ENCODE measurements at places on chromosomes 2 and 18.

- no peak for DNase-seq
These were observed 147.9 kb downstream of the GALNT3 start for GRCh38 chr2:165645930-165646831.

- DNase-seq: no peak
These were observed 38.7 kb downstream of the PKDCC start for GRCh38 chr2:42086500-42086953.

GRCh38 chr2:171365232-171365631 is 68.6 kb downstream of the METTL8 start:
- no peak for DNase-seq

DNA sequence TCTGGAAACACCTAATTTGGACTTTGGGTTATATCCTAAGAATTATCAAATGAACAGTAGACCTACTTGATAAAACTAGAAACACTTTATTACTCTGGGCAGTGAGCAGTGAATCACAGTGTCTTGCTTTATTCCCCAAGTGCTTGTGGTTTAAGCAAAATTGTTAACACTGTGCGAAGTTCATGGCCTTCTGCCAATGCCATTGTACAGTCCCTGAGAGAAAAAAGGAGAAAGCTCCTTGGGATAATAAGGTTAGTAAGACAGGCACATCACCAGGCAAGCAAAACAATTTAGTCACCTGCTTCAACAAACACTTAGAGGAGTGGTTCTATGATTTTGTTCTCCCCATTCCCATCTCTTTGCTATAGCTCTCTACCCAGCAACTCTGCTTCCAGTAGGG is 39.8 kb downstream of the ADCYAP1 start:
- no peak for DNase-seq

- no peak for DNase-seq
These were observed 173.5 kb upstream of the CTAGE1 start for GRCh38 chr18:22591222-22591621.

DNA sequence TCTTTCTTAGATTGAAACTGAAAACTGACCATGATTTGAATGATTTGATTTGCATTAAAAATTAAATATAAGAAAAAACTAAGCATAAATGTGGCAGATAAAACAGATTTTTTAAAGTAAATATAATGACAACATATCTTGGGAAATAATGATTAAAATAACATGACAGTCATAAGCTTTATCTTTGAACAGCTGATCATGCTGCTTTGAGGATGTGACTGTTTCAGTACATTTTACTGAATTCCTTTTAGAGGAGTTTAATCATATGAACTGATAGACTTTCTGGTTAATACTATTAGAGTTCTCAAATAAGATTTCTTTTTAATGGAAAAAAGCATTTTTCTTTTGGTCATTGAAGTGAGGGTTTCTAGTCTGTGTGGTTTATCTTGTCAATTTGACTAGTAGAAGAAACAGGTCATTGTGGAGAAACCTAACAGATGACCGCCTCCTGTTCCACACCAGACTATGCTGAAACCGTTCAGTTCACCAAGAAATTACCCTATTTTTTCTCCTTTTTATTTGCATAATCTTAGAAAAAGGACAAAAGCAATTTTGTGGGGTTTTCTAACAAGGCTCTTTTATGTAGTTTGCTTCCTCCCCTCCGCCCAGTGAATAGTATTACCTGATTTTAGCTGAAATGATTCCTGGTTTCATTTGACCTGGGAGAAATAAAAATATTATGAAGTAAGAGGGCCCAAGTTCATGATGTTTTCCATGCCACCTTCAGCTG is 262.1 kb downstream of the PTGR3 start:
- DNase-seq: no peak

DNA sequence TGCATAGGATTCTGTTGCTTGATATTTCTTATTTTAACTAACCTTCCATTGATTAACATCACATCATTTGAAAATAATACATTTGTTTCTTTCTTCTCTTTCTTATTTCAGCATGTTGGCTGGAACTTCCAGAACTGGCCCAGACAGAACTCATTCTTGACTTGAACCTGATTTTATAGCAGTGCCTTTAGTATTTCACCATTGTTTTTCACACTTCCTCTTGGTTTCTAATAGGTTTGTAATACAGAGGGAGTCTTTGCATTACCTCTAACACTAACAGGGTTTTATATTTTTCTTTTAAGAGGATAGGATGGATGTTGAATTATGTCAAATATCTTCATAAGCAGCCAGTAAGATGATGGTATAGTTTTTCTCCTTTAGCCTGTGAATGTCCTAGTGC is 39.2 kb downstream of the SEMA4F start:
- no peak for DNase-seq

GRCh38 chr2:13950761-13951160 is 681.8 kb upstream of the LRATD1 start:
- no peak for DNase-seq

DNA sequence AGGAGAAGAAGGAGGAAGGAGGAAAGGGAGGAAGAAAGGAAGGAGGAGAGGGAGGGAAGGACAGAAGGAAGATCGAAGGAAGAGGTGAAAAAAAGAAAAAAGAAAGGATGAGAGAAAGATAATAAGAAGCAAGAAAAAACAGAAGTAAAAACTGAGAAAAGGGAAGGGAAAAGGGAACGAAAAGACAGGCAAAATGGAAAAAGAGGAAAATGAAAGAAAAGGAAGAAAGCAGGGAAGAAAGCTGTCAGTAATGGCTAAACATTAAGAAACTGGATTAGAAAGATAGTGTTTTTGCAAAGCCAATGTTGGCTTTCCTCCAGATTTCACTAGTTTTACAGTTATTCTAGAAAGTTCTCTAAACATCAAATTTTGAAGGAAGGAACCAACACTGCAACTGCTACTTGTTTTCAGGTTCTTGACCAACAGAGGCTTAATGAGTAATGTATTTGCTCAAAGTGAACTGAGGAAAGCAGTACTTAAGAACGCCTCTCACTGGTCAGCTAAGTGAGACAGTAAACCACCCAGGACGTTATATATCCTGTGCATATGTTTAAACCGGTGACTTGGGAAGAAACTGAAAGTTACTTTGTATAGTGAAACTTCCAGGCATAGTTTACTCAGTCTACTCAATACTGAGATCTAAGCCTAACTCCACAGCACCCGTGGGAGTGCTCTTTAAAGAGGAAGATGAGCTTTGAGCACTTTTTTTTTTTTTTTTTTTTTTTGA is 286.2 kb upstream of the TRIB2 start:
- no peak for DNase-seq

- DNase-seq: no peak
These were observed 183.4 kb upstream of the CDH7 start for GRCh38 chr18:65567372-65567771.

DNA sequence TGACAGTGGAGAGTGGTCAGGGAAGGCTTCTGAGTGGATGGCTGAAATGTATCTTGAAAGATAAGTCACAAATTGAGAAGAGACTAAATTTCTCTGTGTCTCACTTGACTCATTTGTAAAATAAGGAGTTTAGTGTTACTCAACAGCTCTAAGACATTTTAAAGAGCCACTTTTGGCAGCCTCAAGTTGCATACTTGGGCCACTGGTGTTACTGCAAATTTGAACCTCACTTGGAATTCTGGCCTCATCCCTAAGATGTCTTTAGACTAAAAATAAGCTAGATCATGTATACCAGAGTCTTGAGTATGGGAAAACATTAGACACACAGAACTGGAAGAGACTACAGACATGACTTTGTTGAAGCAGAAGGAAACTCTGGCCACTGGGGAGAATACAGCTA is 4.5 kb upstream of the MTLN start:
- no peak for DNase-seq
